K562 (cell line): ENCODE measurements at places on chromosomes 1 and 21. TPM values are rescaled to one million over a fixed set of nuclear protein-coding genes. Genes with fewer than 3 reads are reported as not detected.

DNA sequence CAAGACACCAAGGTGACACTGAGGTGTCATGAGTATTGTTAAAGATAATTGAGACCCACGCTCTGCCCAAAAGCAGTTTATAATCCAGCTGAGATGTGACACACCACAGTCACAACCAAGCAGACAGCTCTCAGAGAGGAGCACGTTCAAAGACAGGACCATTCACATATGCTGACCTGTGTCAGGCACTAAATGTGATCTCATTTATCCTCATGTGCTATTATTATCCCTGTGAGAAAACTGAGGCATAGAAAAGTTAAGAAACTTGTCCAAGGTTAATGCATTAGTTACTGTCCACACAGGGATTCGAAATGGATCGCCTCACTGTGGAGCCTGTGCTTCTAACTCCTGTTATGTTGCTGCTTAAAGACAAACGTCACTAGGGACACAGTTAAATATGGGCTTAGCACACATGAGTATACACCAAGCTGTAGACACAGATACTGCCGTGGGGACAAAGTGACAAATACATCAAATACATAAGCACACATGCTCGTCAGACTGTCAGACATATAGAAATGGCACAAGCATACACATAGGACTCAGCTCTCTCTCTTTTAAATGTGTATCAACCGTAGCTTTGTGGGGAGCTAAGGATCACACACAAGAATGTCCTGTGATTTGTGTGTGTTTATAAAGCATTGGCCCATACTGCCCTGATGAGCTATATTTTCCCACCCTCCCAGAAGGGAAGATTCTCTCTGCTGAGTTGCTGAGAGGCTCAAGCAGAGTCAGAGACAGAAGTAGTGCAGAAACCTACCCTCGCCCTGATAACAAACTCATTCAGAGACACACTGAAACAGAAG, 3.5 kb upstream of the IGSF8 start:
- peaks cover 26% of the 10 kb centered on the region for H3K4me1 ChIP-seq
- DNase-seq: no peak
- no peak overlapping the region for H3K4me3 ChIP-seq
- H3K27ac ChIP-seq: no peak overlapping the region
- H3K27me3 ChIP-seq: no peaks in the 10 kb centered on the region
- no peaks in the 10 kb centered on the region for H3K36me3 ChIP-seq

DNA sequence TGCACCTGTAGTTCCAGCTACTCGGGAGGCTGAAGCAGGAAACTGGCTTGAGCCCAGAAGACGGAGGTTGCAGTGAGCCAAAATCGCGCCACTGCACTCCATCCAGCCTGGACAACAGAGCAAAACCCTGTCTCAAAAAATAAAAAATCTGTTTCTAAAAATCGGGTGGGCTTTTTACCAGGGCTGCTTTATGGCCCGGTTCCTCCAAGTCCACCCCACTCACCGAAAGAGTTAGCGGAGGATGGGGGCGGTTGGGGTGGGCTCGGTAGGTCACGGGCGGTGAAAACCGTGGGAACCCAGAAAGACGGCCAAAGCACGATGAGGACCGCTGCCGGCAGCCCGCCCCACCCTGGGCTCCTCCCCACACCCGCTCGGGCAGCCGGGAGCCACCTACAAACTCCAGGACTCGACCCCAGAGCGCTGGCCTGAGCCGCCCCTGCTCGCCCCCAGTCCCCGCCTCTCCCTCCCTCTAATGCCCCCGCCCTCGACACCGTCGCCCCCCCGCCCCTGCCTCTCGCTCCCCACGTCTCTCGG, 846 bp upstream of the PER3 start:
- peak; percentile 88 for DNase-seq
- peak overlapping the region; percentile 46; the same call in 1 of the 3 replicates for H3K27ac ChIP-seq
- H3K36me3 ChIP-seq: peaks cover 46% of the 10 kb centered on the region; the same call in 2 of the 3 replicates
- peaks cover 7% of the 10 kb centered on the region; the same call in 2 of the 3 replicates for H3K4me1 ChIP-seq
- H3K27me3 ChIP-seq: no peaks in the 10 kb centered on the region

DNA sequence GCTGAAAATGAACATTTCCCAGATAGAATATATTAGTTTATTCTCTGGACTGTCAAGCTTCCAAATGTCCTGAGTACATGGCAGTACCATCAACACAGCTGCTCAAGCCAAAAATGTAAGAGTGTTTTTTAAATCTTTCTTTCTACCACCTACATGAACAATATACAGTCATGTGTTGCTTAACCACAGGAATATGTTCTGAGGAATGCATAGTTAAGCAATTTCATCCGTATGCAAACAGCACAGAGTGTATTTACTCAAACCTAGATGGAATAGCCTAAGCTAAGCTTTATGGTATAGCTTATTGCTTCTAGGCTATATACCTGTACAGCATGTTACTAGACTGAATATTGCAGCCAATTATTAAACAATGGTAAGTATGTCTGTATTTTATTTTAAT, 561.9 kb upstream of the ADGRL4 start:
- no peak overlapping the region for H3K27ac ChIP-seq
- H3K36me3 ChIP-seq: no peaks in the 10 kb centered on the region
- no peak for DNase-seq
- H3K27me3 ChIP-seq: no peaks in the 10 kb centered on the region
- no peaks in the 10 kb centered on the region for H3K4me1 ChIP-seq
- no peak overlapping the region for H3K4me3 ChIP-seq

DNA sequence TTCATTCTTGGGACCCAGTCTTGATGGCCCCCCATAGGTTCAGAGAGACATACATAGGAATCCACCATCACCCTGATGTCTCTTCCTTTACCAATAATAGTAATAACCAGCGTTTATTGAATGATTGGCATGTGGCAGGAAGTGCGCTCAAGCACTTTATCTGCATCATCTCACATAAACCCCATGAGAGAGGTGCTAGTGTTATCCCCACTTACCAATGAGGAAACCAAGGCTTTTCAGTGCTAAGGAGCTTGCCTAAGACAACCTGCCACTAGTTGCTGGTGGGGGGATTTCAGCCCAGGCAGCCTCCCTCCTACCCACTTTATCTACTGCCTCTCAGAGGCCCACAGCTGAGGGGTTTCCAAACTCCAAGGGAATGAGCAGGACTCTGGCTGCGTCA, 7.7 kb downstream of the LGR6 start:
- H3K4me3 ChIP-seq: no peak overlapping the region
- no peaks in the 10 kb centered on the region for H3K36me3 ChIP-seq
- no peak overlapping the region for H3K27ac ChIP-seq

Gene PLEKHN1
- 1.2 and 1.5 TPM in 2 replicates for total RNA-seq

Gene PTCH2
- total RNA-seq: 3.0 TPM in 2 replicates
